ENCODE measurements at places on chromosomes 3 and 15.

DNA sequence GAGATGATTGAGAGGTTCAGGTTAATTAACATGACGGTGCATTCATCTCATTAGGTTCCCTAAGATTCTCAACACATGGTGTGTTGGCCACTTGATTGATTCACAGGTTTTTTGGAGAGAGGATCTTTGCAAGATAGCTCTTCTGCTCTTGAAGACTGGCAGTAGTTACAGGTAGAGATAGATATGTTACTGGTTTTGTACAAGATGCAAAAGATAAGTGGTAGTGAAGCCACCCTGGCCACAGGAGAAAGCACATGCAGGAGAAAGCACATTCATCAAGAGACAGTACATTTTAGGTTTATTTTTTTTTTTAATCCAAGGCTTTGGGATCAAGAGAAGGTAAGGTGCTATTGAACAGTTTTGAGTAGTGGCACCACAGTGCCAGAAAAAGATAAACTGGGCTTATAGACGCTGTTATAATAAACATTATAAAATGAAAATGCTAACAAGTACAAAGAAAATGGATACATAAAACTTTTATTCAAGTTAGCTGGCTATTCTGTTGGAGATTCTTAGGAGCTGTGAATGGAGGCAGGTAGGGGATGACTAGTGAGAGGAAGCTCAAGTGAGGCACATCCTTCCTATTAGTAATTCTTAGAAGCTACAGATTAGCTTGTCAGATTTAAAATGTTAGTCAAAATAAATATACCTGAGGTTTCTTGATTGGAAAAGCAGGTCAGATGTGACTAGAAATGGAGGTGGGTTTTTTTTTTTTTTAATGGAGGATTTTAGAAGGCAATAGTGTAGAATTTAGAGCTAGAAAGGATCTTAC lies 10.8 kb downstream of the SELENOT start:
- peak; percentile 58 for DNase-seq

DNA sequence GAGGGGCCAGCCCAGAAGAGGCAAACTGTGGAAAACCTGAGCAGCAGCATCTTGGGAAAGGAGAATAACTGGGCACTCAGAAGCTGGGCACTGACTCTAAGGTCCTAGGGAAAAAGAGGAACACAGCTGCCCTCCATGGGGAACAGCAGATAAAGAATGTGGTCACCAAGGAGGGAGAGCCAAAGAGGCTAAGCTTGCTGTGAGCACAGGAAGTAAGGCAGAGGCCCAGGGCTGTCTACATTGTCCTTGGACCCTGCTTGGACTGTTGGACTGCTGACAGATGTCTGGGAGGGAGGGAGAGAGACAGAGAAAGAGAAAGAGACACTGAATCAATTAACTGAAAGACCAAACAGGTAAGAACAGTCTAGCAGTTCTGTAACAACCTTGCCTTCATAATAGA lies 4.5 kb upstream of the MNS1 start:
- no peak for DNase-seq

DNA sequence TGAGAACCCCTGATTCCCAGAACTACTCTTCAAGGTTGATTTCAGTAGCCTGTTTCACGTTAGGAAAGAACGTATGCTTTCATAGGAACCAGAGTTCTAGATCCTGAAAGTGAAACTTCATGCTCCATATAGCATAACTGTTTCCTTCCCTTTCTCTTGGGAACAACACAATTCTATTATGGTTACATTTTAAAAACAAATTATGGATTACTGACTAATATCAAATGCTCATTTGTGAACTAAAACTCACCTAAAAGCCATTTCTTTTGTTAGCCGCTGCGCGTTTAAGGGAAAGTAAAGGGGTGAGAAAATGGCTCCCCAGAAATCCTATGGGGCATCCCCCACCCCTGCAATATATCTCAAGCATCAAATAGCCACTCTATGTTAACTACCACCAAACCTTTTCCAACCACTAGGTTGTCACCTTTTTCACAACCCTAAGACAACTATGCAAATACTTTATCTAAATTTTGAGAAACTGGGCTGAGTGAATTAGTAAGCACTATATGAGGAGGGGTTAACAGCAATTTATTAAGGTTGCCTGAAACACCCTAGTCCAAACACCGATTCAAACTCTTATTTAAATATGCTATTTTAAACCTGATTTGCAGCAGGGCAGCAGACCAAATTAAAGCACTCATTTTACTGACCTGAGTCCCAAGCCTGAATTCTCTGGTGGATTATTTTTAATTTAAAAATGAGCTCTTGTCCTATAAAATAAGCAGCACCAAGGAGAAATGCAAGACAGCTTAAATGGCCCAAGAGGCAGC lies 2.4 kb downstream of the SIAH2 start:
- DNase-seq: peak; percentile 51

DNA sequence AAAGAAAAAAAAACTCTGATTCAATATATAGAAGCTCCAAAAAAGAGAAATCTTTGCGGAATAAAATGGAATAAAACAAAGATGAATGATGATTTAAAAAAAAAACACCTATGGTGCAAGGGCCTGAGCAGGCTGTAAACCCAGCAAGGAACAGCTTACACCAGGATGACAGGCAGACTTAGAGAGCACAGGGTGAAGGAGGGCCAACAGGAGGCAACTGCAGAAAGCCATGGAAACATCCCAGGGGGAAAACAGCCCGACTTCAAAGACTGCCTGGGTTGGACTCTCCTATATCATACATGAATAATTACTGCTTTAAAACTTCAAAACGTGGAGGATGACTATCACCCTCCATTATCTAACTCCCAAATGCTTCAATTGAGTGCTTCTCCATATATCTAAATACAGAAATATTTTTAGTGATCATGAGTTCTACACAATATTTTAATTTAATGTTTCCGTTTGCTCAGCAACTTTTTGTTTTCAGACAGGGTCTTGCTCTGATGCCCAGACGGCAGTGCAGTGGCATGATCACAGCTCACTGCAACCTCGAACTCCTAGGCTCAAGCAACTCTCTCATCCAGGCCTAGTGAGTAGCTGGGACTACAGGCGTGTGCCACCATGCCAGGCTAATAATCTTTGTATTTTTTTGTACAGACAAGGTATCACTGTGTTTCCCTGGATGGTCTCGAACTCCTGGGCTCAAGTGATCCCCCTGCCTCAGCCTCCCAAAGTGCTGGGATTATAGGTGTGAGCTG lies 456.2 kb downstream of the TBL1XR1 start:
- no peak for DNase-seq

GRCh38 chr15:51982013-51982769 lies 10.6 kb upstream of the LEO1 start:
- peak; percentile 95 for DNase-seq

- no peak for DNase-seq
Observed at GRCh38 chr15:39595338-39596221, 14.7 kb downstream of the THBS1 start.

- no peak for DNase-seq
Observed at GRCh38 chr15:68555679-68556037, 23.1 kb upstream of the CORO2B start.

- DNase-seq: no peak
Observed at GRCh38 chr3:127064391-127065137, 81.6 kb downstream of the PLXNA1 start.

- peak; percentile 1 for DNase-seq
Observed at GRCh38 chr3:107525644-107526305, 3.0 kb downstream of the BBX start.

DNA sequence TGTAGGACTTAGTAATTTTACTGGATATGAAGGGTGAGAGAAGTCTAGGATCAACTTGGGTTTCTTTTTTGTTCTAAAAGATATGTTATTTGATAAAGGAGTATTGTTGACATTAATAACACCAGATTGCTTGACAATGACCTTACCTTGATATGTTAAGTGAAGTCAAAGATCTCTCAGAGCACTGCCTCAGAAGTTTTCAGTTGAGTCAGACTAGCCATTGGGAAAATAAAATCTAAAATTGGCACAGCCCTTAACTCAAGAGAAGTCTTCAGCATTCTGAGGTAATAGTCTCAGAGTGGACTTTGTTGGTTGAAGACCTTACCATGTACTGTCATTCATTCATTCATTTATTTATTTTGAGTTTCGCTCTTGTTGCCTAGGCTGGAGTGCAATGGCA lies 22.4 kb upstream of the ZNF609 start:
- no peak for DNase-seq

- peak; percentile 8 for DNase-seq
Observed at GRCh38 chr3:193665370-193665989, 72.5 kb downstream of the OPA1 start.

DNA sequence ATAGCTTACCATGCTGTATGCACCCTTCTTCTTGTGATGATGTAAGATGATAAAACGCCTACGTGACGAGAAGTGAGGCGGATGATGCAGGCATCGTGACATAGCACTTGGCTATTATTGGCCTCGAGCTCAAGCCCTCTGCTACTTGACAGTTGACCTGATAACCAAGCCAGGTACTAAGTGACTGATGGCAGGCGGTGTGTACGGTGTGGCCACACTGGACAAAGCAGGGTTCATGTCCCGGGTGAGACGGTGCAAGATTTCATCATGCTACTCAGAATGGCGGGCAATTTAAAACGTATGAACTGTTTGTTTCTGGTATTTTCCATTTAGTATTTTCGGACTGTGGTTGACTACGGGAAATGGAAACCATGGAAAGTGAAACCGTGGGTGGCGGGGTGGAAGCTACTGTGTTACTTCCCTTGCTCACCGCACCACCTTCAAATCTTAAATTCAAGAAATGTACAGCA lies 57.7 kb downstream of the SLC12A8 start:
- peak; percentile 33 for DNase-seq

- no peak for DNase-seq
Observed at GRCh38 chr3:41742121-41742520, 219.8 kb downstream of the ULK4 start.

GRCh38 chr3:161474741-161475140 lies 21.9 kb upstream of the OTOL1 start:
- DNase-seq: no peak

GRCh38 chr15:28033443-28033842 lies 65.7 kb downstream of the OCA2 start:
- no peak for DNase-seq

- DNase-seq: no peak
Observed at GRCh38 chr15:64029633-64030032, 16.7 kb downstream of the DAPK2 start.

- DNase-seq: no peak
Observed at GRCh38 chr3:145286937-145287336, 874.0 kb downstream of the PLOD2 start.

DNA sequence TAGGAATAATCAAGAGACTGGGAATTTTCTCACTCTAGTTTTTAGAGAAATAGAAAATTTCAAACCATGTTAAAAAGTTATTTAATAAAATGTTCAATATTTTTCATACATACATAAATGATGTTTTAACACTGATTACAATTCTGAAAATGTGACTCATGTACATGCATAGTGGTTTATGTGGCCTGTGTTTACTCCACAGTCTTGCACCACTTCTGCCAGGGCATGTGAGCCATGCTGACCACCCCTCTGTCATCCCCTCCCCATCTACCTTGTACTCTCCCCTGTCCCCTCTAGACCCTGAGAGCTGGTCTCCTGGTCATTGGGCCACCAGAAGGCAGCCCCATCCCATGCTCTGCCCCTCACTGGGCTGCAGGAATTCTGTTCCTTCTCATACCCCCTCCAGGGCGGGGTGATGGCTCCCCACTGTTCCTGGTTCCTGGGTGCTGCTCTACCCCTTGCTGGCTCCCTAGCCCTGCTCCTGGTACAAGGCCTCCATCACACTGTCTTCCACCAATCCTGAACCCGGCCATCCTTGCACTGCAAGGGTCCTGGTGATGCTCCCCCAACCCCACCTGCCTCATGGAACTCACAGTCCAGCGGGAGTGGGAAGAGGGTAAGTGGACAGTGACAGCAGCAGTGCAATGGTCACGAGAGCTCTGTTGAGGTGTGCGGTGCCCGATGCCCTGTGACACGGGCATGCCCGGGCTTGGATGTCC lies 24.2 kb upstream of the SLC41A3 start:
- no peak for DNase-seq

GRCh38 chr3:187840856-187841255 lies 95.6 kb upstream of the BCL6 start:
- no peak for DNase-seq

Data from activated CD4-positive, alpha-beta T cell treated with anti-CD3 and anti-CD28 coated beads, Interleukin-2, Interleukin-4, amounts not matched to agents 100 ng/mL and 50 ng/mL, durations not matched to agents 16 hours and 8 hours (primary cell).